ENCODE measurements at places on chromosomes 5 and 9.

DNA sequence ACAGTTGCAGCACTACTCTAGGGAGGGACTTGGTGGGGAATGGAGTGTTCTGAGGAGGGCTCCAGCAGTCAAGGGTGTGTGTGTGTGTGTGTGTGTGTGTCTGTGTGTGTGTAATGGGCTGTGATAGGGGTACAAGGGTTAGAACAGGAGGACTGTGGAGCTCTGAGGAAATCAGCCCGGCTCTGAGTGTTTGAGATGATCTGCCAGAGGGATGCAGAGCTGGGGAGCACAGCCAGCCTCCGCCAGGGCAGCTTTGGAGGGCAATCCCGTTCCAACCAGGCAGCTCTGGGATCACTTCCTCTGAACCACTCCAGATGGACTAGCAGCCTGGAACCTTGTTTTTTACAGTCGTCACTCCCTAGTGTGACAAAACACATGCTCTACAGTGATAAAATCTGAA is 3.0 kb upstream of the SLC6A7 start:
- DNase-seq, result no peak

DNA sequence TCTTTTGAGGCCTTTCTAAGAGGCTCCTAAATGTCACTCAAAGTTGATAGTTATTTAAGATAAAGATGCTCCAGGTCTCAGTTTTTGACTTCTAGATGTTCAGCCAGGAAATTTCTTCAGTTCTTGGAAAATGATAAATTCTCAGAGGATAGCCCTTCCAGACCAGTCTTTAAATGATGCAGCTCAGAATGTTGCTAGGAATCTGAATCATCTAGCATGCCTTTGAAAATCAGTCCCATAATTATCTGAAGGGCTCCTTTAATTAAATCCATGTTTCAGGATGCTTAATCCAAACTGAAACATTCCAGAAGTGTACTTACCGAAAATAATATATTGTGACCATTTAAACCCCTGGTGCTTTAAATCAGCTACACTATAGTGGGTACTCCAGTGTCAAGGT is 107.5 kb upstream of the FBN2 start:
- DNase-seq, result no peak

DNA sequence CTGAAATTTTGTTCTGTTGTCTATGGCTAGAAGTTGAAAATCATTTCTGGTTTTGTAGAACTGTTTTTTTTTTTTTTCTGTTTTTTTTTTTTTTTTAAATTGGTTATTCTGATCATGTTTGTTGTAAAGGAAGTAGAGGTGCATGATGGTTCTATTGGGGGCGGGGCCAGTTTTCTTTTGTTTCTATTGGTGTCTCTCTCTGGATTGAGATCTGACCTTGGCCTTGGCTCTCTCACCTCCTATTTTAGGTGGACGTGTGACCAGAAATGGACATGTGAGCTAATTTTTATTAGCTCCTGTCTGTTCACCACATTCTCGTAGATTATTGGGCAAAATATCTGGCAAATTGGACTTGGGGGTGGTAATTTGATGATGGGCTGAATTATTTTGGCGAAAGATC is 3.2 kb downstream of the ZNF618 start:
- no peak for DNase-seq

DNA sequence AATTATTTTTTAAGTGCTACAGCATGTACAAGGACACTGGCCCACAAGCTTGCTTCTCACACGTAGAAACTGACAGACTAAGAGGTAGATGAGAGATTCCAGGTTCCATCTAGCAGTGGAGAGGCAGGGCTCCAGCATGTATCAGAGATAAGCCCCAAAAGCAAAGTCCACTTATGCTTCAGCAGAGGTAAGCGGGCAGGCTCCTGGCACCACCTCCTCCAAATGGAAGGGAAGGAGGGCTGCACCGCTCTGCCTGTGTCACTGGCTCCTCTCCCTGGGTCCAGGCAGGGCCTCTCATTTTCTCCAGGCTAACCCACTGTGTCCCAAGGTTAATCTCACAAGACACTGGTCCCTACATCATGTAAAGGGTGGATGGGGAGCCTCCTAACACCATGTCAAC is 15.9 kb downstream of the GRHPR start:
- DNase-seq, result no peak

DNA sequence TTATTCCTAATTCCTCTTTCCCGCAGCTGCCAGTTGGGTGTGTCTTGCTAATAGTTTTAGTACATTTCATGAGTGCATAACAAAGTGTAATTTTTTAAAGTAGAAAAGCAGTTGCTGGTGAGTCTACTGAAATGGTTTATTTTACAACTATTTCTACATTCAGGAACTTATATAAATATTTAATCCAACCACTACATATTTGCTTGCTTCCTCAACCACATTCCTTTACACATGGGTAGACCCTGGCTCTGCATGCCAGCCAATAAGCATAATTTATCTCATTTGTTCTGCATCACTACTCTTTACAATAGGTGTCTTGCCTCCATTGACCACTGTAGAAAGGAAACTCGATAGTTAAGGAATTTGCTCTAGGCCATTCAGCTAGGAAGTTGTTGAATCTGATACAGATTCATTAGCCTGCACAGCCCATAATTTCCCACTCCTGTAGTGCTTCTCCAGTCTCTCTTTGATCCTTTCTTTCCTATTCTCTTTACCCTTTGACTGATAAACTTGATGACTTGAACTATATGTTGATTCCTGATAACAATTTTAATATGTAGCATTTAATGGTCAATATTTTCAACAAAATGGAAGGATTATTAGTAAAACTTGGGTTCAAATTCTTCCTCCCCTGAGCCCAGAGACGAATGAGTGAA is 342.5 kb upstream of the ACTBL2 start:
- DNase-seq, result no peak

DNA sequence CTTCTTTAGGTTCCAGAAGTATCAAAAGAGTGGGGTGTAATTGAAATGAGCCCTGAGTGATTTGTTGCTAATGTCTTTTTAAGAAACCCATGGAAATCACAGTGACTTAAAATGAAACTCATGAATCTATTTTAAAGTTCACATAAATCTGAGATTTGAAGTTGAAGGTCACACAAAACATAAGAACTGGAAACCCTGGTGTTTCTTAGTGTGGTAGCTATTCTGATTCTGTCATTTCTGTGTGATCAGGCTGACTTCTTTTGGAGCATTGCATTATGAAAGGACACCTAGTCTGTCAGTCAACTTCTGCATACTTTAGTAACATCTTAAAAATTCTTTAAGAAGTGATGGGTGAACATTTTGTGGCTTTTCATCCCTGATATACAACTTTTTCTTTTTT is 448.8 kb downstream of the TLE4 start:
- DNase-seq, result no peak

DNA sequence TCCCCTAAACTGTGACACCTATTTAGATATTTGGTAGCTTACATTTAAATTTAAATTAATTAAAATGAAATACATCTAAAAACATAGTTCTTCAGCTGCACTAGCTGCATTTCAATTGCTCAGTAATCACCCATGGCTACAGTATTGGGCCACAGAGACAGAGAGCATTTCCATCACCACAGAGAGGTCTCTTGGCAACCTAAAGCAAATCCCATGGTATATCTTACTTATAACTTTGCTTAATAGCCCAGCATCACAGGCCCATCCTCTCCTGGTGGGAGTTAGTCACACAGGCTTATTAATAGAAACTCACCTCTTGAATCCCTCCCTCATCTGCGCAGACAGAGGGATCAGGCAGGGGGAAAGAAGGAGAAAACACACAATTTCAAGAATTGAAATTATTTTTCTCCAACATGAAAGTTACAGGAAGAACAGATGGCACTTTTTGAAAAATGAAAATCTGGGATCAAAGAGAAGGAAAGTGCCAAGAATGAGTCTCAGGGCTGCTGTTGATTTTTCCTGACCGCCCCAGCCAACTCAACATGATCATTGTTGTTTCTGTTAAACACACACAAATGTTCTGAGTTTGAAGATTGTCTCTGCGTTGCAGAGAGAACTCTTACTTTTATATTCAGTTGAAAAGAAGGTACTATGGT is 144.6 kb downstream of the CMYA5 start:
- no peak for DNase-seq

DNA sequence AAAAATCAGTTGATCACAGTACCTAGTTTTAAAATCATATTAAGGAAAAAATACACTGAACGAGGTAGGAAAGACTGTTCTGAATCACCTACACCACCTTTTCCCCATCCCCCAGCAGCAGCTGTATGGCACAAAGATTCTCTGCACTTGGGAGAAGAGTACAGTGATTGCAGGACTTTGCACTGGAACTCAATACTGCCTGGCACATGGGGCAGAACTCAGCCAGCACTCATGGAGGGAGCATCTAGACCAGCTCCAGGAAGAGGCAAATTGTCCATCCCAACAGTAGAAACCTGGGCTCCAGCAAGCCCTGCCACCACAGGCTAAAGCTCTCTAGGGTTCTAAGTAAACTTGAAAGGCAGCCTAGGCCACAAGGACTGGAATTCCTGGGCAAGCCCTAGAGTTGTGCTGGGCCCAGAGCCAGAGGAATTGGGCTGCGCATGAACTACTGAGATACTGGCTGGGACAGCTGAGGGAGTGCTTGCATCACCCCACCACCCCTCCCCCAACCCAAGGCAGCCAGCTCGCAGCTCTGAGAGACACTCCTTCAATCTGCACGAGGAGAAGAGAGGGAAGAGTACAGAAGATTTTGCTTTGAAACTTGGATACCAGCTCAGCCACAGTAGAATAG is 654.4 kb upstream of the CDH6 start:
- DNase-seq, result peak; percentile 11

DNA sequence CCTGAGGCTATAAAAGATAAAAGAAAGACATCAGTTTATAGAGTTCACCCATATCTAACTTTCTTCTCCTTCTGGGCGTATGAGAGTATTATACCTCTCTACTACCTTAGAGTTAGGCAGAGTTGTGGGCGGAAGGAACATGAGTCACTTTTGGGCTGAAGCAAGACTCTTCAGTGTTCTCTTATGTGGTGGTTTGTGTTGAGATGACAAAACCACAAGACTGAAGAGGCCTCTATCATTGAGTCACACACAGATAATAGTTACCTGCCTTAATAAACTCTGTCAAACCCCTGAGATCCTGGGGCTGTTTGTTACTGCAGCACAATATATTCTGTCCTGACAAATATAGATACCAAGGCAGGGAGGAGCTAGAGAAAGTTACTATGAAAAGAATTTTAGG is 184.2 kb downstream of the EFNA5 start:
- no peak for DNase-seq

GRCh38 chr5:141382469-141383294 is at the start of gene PCDHGA7:
Gene PCDHGA7 (plus strand): TSS chr5:141382742. CDS start chr5:141382900, 158 bp downstream.
- DNase-seq, result no peak

GRCh38 chr9:98576354-98576753 is 132.4 kb downstream of the GABBR2 start:
- no peak for DNase-seq
